GM12892 (cell line): ENCODE measurements at places on chromosomes 3 and 15.

GRCh38 chr15:40613080-40613479 is 19.0 kb downstream of the KNL1 start:
- no peak for DNase-seq

- no peak for DNase-seq
Measured at GRCh38 chr3:16885593-16886302, 993 bp downstream of the PLCL2 start.

GRCh38 chr3:127119693-127120464 is 73.1 kb upstream of the PRR23E start:
- DNase-seq: no peak

DNA sequence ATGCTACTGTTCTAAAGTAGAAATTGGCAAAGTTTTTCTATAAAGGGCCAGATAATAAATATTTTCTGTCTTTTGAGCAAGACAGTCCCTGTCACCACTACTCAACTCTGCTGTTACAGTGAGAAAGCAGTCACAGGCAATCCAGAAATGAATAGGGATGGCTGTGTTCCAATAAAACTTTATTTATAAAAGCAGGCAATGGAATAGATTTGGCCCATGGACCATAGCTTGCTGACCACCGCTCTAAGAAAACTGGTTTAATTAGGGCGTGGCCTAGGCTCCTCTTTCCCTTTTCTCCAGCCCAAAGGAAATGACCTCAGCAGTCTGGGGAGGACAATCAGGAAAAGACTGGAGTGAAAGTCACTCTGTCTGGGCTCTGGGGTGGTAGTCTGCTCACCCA is 183.8 kb downstream of the MEGF11 start:
- DNase-seq: no peak

- no peak for DNase-seq
Measured at GRCh38 chr3:114983248-114983647, 163.8 kb downstream of the ZBTB20 start.

GRCh38 chr15:92025706-92026270 is 172.3 kb downstream of the SLCO3A1 start:
- DNase-seq: no peak

DNA sequence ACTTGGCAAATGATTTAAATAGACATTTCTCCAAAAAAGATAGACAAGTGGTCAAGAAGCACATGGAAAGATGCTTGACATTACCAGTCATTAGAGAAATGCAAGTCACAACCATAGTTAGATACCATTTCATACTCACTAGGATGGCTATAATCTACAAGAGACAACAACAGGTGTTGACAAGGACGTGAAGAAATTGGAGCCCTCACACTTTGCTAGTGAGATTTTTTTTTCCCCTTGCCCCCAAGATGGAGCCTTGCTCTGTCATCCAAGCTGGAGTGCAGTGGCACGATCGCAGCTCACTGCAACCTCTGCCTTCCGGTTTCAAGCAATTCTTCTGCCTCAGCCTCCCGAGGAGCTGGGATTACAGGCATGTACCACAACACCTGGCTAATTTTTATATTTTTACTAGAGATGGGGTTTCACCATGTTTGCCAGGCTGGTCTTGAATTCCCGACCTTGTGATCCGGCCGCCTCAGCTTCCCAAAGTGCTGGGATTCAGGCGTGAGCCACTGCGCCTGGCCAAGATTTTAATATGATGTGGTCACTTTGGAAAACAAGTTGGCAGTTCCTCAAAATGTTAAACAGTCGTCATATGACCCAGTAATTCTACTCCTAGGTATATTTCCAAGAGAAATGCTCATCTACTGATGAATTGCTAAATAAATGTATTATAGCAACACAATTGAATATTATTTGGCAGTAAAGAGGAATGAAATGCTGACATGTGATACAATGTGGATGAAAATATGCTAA is 103.3 kb downstream of the ATG7 start:
- no peak for DNase-seq

- DNase-seq: no peak
Measured at GRCh38 chr3:74614107-74614967, at the start of gene CNTN3. CNTN3 (minus strand) TSS chr3:74614659; CDS start chr3:74521112, 93,547 bp downstream.

DNA sequence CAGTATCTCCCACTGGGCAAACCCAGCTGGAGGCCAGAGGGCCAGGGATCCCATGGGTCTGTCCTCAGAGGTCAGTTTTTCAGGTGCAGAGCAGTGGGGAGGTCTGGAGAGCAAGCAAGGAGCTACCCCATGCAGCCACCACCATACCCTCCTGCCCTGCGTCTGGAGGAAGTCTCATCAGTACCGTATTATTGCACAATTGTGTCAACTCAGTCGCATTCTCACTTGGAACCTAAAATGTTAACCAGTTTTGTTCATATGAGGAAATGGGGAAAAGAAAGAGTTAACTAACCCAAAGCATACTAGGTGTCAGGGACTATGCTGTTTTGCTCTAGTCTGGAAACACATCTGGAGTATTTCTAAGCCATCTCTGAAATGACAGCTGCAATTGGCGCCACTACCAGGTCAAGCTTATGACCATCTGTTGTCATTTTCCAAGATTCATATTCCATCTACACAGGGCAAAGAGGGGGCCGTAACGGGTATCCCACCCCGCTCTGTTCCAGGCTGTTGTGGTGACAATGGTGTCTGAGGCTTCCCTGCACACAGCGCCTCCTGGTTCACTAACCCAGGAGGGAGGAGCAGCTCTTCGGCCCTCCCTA is 16.9 kb upstream of the APBA2 start:
- DNase-seq: no peak

DNA sequence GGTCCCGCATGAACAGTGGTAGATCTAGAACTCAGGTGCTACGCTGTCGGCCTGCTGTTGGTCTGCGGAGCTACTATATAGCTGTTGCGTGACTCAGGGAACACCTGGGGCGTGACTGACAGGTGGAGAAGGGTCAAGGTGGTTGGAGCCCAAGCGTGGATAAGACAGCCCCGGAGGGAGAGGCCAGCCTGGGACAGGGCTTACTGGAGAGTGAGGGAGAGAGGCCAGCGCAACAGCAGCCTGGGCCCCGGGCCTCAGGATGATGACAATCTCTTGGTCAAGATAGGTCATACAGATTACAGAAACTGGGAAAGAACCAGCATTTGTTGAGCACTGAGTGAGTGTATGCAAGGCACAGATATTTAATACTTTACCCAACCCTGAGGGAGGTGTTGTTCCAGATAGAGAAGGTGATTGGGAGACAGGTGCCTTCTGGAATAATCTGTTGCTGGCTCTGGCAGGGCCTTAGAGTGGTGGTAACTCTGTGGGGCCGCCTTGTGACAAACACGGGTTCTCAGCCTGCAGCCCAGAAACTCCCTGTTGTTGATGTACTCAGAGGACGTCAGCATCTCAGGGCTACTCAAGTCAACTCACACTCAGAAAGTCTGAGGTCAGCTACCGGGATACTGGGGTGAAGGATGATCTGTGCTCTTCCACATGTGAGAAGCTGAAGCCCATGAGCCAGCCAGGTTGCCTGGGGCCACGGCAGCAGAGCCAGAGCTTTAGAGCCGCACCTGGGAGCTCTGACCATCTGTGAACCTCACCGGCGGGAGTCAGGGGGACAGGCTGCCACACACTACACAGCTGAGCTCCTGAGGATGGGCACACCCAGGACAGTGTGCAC is 265.4 kb upstream of the HES1 start:
- no peak for DNase-seq

DNA sequence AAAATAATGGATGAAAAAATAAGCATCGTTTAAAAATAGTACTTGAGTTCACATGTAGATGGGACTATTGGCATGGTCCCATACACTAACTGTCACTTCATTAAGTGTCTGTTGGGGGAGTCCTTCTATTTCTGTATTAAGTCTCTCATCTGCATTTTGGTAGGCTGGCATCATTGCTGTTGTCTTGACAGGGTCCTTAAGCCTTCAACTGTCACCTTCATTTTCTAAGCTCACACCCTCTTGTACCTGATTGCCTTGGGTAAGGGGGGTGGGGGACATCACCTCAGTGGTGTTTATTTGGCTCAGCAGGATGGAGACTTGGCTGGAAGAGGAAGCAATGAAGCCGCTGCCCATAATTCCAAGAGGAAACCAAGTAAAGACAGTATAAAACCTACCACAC is 202.0 kb upstream of the VEPH1 start:
- DNase-seq: no peak

DNA sequence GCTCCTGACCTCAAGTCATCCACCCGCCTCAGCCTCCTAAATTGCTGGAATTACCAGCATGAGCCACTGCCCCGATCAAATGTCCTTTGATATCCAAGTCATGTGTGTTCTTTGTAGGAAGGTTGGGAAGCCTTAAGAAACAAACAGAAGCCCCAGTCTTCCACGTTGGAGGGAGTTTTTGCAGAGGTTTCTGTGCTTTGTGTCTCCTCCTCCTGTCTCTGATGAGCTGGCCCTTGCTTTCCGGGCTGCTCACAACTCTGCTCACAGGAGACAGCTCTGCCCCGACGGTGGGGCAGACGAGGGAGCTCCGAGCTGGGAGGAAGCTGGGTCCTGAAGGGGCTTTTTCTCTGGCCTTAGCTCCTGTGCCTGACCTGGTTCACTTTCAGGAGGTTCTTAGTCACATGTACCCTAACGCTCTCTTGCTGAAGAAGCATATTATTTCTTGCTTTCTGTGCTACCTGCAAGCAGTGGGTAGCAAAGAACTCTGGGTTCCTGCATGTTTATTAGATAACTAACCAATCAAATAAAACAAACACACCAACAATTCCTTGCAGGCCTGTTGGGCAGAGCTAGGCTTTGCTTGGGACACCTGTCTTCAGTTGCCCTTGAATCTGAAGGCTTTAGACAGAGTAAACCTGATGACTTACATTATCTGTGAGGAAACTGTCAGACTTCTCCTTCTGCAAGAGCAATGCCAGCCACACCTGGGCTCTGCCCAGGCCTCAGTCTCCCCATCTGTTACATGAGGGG is 52.6 kb upstream of the SMAD6 start:
- no peak for DNase-seq

GRCh38 chr3:42025370-42026138 is 63.7 kb upstream of the ULK4 start:
- DNase-seq: peak; percentile 39

- DNase-seq: no peak
Measured at GRCh38 chr3:71703797-71704196, 21.4 kb downstream of the EIF4E3 start.

DNA sequence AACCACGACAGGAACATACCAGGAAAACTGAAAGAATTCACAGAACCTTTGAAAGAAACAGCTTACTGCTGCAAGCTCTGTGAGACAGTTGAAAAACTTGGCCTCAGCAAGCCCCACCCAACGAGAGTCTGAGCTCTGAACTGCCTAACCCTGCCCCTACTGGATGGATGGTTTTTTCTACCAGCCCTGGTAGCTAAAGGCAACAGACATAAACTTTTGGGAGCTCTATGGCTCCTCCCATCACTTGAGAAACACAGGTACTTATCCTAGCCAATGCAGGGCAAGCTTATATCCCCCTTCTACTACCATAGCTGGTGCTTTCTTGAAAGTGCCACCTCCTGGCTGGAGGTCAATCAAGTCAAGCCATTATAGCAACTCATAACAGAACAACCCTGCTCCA is 471.8 kb downstream of the GRM7 start:
- no peak for DNase-seq

DNA sequence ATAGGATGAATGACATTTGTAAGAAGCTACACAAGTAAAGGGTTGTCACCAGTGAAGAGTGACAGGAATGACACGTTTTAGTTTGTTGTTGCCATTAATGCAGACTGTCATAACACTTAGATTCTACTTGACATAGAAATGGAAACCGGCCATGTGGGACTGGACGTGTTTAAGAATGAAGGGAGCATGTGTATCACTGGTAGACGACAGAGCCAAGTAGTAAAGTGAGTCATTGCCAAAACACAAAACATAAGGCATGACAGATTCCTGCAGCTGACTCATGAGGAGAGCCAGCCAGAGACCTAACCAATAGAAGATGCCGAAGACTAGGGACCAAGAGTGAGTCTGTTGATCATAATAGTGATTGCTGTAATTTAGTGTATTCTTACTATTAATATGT is 106.2 kb upstream of the PLAAT1 start:
- no peak for DNase-seq

- DNase-seq: no peak
Measured at GRCh38 chr3:28615071-28615470, 266.4 kb upstream of the AZI2 start.

DNA sequence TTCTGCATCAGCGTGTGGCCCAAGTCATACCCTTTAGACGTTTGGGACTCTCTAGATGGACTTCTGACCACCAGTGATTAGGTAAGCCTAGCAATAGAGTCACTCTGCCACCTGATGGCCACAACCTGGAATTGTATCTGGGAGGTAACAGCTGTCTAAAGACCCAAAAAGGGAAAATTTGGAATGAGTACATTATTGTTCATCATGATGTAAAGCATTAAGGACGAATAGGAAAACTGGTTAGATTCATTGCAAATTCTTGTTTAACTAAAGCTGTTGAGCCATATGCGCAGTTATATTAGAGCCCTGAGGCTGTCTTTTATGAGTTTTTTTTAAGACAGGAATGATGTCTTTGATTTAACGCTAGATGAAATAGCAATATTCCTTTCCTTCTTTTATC is 63.6 kb downstream of the FAM81A start:
- DNase-seq: peak; percentile 36

GRCh38 chr3:26106228-26106627 is 316.3 kb downstream of the OXSM start:
- DNase-seq: no peak

DNA sequence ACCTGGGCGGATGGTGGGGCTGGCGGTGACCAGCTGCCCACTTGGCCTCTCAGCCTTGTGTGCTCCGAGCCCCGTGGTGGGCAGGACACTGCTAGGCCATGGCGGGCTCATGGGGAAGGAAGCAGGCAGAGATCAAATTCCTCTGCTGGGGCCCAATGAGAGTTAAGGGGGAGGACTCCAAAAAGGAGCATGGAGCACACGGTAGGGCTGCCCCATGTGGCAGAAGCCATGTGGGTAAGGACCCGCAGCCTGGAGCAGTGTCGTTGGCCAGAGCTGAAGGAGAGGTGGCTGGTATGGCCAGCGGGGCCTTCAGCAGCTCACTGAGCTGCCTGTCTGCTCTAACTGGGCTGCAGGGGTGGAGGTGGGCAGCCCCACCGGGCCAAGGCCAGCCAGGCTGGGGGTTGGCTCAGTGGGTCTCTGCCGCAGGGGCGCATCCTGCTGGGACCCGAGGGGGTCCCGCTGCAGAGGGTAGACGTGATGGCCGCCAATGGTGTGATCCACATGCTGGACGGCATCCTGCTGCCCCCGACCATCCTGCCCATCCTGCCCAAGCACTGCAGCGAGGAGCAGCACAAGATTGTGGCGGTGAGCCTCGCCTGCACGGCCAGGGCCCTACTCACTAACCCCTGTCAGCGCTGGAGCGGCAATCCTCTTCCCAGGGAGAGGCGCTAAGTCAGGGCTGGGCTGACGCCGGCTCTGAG is 11.3 kb downstream of the STAB1 start:
- no peak for DNase-seq

- no peak for DNase-seq
Measured at GRCh38 chr3:155270063-155270462, 23.4 kb downstream of the STRIT1 start.

GRCh38 chr3:189863031-189863430 is 231.8 kb downstream of the TP63 start:
- no peak for DNase-seq

- no peak for DNase-seq
Measured at GRCh38 chr15:91407269-91407889, 307.3 kb downstream of the SV2B start.
